ENCODE measurements at places on chromosomes 11 and 22. TPM values are rescaled to one million over a fixed set of nuclear protein-coding genes. Genes with fewer than 3 reads are reported as not detected.

Gene TSPAN18
- total RNA-seq: not detected

Gene CLTCL1
- 3.0 TPM for total RNA-seq

Gene TBX10
- not detected for total RNA-seq

Gene ALDH3B1
- 19.3 TPM for total RNA-seq

Gene H19
- total RNA-seq: 0.33 TPM

Gene DAGLA
- 2.5 TPM for total RNA-seq

Gene APOBEC3B
- 2.9 TPM for total RNA-seq

Gene FAM83F
- total RNA-seq: 6.0 TPM

Gene MYRF
- 0.33 TPM for total RNA-seq

Gene CASP5
- total RNA-seq: not detected

Gene CBLIF
- not detected for total RNA-seq

Gene MMP13
- total RNA-seq: not detected

Gene NRGN
- 1.7 TPM for total RNA-seq

Gene HEPHL1
- total RNA-seq: under 0.01 TPM

Gene STT3A
- 322 TPM for total RNA-seq

Gene UPK2
- total RNA-seq: not detected

Gene TPST2
- total RNA-seq: 33.0 TPM

Gene ART5
- total RNA-seq: not detected

Gene CLMP
- 8.0 TPM for total RNA-seq

Gene C11orf16
- not detected for total RNA-seq

Gene OR8G1
- not detected for total RNA-seq

Gene ATG2A
- total RNA-seq: 58.5 TPM

Gene MMP3
- total RNA-seq: under 0.01 TPM

Gene MMP27
- total RNA-seq: not detected

Gene OVCH2
- total RNA-seq: not detected

Gene CRYBB1
- total RNA-seq: not detected

Gene KCNJ4
- not detected for total RNA-seq

Gene GPHA2
- not detected for total RNA-seq

Gene CD6
- under 0.01 TPM for total RNA-seq

Gene JAML
- under 0.01 TPM for total RNA-seq

Gene MMP11
- total RNA-seq: 2.8 TPM

Gene NPAS4
- total RNA-seq: not detected

Gene ZBTB16
- under 0.01 TPM for total RNA-seq

Gene PKNOX2
- 11.1 TPM for total RNA-seq

Gene CCDC15
- total RNA-seq: 3.7 TPM

Gene SULT4A1
- total RNA-seq: not detected

Gene GTSE1
- total RNA-seq: 25.0 TPM

Gene FAT3
- total RNA-seq: under 0.01 TPM

Gene DGCR6
- total RNA-seq: 1.7 TPM

Gene C11orf87
- total RNA-seq: not detected

Gene ROBO4
- total RNA-seq: not detected

Gene MMP1
- total RNA-seq: under 0.01 TPM

Gene PGR
- not detected for total RNA-seq

Gene SNX32
- 2.2 TPM for total RNA-seq

All from melanocyte of skin (primary cell).